ENCODE measurements at places on chromosomes 1 and 21.

DNA sequence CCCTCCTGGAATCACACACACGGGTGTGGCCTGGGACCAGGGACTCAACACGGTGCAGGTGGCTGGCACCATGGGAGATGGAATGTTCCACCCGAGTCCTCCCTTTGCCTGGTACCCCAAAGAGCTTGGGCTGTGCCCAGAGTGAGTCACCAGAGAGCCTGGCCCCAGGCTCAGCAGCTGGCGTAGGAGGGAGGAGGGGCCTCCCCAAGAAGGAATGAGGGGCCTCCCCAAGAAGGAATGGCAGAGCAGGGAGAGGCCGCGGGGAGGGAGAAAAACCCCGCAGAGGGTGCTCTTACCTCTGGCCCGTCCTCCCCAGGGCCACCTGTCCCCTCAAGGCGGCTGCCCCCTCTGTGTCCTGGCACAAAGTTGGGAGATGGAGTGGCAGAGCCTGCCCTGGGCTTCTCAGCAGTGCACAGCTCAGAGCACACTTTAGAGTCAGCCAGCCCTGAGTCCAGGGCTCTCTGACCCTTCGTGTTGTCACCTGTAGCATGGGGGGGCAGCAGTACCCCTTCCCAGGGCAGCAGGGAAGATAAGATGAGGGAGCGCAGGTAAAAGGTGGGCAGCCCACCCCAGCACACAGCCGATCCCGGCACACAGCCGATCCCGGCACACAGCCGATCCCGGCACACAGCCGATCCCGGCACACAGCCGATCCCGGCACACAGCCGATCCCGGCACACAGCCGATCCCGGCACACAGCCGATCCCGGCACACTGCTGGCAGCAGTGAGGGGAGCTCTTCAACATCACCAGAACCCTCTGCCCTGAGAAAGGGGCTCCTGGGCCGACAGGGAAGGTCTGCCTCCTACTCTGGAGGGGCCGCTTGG lies 20.2 kb upstream of the KCNAB2 start:
- no peak for DNase-seq

DNA sequence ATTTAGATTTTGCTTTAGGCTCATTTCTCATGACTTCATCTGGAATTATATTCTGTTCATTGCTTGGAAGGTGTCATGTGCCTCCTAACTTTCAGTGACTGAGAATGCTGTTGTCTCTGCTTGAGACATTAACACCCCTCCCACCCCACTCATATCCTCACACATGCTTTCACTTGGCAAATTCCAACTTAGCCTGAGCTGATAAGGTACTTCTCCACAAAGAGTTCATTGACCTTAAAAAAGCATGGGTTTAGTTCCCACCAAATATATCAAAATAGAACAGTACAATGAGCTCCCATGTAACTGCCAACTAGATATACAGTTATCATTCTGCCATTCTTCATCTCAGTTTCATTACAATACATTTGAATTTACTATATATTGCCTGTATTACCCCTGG lies 576.5 kb upstream of the ADGRL2 start:
- DNase-seq = no peak

GRCh38 chr1:162020150-162020549 lies 3.5 kb downstream of the OLFML2B start:
- peak; percentile 74 for DNase-seq

- DNase-seq = no peak
Observed at GRCh38 chr1:109719337-109719837, 7.3 kb downstream of the GSTM5 start.

DNA sequence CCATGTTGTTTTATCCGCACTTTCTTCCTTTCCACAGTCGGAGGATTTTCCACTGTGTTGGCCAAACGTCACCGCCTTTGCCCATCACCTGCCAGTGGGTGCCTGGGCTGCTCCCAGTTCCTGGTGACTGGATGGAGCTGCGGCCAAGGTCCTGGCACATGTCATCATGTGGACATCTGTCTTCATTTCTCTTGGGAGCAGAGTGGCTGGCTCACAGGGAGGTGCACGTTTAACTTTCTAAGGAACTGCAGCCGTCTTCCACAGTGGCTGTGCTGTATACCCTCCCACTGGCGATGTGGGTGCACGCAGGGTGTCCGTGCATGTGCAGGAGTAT lies 19.5 kb upstream of the RNF223 start:
- no peak for DNase-seq

DNA sequence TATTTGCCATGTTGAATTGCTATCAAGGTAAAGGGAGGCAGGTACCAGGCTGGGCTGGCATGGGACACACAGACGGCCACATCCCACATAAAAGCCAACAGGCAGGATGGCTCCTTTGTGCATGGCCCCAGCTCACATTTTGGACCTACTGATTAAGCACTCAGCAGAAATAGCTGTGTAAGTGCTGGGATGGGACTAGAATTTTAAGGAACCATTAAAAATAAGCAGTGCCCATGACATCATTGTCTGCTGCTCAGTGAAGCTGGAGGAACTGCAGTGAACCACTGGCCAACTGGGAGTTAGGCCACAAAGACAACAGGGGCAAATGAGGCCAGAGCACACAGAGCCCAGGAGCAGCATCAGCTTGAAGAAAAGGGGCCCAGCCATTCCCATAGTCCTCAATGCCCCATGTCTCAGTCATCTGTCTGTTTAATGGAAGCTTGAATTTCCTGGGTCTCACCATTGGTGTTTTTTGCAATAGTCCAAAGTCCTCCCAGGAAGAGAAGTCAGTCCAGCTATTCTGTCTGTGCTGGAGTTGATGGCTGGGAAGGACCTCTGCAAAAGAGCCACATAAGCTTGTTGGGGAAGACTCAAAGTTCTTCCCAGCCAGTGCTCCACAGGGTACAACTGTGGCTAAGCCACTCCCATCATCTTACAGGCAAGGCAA lies 45.3 kb upstream of the TNR start:
- DNase-seq = no peak

- no peak for DNase-seq
Observed at GRCh38 chr1:71295350-71295749, 214.5 kb upstream of the ZRANB2 start.

DNA sequence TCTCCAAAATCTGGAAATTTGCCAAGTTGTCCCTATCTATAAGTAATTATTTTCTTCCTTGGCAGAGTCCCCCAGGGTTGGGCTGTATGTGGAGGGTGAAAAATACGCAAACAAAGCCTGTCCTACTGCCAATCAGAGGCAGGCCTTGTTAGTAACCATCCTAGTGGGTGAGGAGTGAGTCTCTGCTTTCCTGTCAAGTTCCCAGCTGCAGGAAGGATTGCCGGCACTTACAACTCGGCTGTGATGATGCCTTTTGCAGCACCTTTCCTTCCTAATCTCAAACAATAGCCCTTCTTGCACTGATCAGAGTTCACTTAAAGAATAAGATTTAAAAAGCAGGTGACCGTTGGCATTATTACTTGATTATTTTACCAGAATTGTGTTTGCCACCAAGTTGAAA lies 31.3 kb upstream of the FGGY start:
- DNase-seq = no peak

- DNase-seq = no peak
Observed at GRCh38 chr1:163906283-163906682, 584.5 kb downstream of the NUF2 start.

- peak; percentile 19 for DNase-seq
Observed at GRCh38 chr1:62784509-62785365, 805 bp downstream of the ATG4C start.

GRCh38 chr1:244821134-244821533 lies 14.3 kb upstream of the COX20 start:
- no peak for DNase-seq

GRCh38 chr1:41006942-41007865 lies 14.3 kb downstream of the SLFNL1 start:
- no peak for DNase-seq

- no peak for DNase-seq
Observed at GRCh38 chr1:101290922-101291561, 54.2 kb downstream of the S1PR1 start.

DNA sequence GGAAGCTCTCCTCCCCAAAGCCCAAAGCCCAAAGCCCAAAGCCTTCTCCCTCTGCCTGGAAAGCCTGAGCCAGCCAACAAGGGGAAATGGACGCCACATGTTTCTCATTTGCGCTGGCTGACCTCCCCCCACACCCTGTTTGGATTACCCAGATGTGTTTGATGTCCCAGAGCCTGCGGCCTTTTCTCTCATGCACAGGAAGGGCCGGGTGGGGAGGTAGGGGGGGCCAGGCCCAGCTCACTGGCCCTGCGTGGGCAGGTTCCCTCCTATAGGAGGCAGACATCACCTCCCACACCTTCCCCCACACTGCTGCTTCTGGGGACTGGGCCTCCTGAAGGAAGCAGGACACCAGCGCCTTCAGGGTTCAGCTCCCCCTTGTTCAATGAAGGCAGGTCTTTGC lies 116.3 kb downstream of the NAV1 start:
- DNase-seq = no peak

DNA sequence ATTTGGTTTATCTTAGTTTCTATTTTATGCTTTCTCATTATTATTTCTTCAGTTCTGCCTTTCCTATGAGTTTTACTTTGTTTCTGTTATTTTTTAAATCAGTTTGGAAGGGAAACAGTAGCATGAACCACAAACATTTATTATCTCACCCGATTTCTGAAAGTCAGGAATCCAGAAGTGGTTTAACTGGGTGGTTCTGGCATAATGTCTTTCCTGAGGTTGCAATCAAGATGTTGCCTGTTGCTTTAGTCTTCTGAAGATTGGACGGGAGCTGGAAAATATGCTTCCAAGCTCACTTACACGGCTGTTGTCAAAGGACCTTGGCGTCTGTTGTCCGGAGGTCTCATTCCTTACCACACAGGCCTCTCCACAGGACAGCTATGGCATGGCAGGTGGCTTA lies 50.4 kb downstream of the SNRPE start:
- no peak for DNase-seq

DNA sequence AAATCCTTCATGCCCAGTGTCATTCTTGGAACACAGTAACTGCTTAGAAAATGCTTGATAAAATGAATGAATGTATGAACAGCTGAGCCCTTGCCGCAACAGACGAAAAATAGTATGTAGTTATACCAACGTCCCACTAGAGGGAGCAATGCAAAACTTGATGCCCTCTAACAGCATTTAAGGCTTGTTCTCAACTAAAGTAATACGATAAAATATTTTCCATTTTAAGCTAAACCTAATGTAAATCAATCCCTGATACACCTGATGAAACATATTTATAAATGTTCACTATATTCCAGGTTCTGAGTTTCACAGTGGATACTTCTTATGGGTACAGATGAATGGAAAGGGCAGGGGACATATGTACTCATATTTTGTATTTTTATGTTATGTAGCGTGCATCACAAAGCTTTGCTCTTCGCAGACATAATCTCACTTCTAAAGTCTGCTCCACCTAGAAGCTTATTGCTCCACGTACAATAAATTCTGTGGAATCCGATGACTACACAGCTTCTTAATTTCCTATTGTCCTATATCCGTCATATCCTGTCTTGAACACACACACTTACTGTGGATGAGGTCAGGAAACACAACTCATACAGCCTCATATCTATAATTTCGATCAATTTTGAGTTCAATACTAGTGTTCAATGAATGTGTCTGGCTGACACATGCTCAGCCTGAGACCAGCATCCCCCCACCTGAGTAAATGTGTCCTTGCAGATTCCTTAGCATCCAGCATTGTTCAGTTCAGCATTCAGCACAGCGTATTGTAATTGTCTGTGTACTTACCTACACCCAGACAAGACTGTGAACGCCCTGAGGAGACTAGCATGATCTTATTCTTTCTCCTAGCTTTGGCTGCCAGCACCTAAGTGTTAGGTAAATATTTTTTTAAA lies 4.4 kb upstream of the UTP25 start:
- peak; percentile 70 for DNase-seq

- DNase-seq = peak; percentile 82
Observed at GRCh38 chr1:15152318-15153183, 996 bp upstream of the TMEM51 start.

DNA sequence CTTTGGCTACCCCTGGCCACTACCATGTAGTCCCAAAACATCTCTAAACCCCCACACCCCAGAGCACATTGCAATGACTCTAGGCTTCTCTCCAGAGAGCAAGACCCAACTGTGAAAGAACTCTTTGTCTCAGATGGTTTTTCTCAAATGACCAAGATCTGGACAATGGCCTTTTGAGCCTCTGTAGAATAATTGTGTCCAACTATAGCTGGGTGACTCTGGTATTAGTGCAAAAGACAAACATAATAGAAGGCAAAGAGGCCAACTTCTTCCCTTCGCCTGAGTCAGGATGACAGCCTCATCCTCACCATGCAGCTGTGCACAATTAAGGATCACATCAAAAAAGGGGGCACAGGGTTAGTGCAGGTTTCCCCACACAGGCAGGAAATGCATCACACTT lies 139.6 kb downstream of the BRINP2 start:
- no peak for DNase-seq

DNA sequence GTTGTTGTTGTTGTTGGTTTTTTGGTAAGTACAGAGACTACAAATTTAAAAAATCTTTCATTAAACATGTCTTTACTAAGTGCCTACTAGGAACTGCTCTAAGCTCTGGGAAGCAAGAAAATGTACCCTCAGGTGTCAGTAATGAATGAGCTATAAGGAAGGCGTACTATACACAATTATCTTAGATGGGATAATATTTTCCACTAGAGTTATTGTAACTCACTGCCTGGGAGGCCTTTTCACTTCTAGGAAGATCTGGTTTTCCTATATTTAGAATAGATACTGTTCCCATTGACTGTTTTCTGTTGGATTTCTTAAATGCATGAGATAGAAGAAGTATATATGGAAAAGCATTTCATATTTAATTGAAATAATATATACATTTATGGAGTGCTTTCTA lies 19.6 kb downstream of the CLIC4 start:
- DNase-seq = no peak

DNA sequence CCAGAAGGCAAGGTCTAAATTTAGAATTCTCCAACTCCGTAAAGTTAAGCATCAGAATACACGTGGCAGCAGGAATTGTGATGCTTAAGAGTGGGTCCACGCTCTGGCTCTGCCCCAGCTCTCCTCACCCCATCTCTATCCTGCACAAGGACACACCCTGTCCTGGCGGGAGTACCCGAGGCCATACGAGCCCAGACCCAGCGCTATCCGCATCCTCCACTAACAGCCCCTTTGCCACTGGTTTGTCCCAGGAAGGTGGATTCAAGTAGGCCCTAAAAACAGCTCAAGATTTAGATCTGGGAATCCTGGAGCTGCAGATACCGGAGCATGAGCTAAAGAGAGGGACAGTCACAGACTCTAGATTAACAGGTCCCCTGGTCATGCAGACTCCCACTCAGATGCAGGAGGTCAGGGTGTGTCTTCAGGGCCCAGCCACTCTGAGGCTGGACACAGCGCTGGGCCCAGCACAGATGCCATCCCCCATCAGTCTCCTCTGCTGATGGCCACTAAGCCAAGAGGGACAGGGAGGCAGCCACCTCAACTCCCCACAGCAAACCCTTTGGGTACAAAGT lies 393.3 kb downstream of the NPHP4 start:
- DNase-seq = no peak

- DNase-seq = no peak
Observed at GRCh38 chr1:105909811-105910210, 1146.7 kb upstream of the PRMT6 start.

- no peak for DNase-seq
Observed at GRCh38 chr1:15628003-15628402, 10.7 kb downstream of the DDI2 start.

- peak; percentile 44 for DNase-seq
Observed at GRCh38 chr1:230684146-230684545, 29.8 kb downstream of the AGT start.

GRCh38 chr1:162635418-162635817 lies 3.2 kb downstream of the DDR2 start:
- DNase-seq = no peak

- DNase-seq = no peak
Observed at GRCh38 chr1:116392717-116393404, 19.8 kb downstream of the ATP1A1 start.

Measured in renal cortical epithelial cell (primary cell).